ENCODE measurements at places on chromosomes 4 and X. TPM values are rescaled to one million over a fixed set of nuclear protein-coding genes. Genes with fewer than 3 reads are reported as not detected.

DNA sequence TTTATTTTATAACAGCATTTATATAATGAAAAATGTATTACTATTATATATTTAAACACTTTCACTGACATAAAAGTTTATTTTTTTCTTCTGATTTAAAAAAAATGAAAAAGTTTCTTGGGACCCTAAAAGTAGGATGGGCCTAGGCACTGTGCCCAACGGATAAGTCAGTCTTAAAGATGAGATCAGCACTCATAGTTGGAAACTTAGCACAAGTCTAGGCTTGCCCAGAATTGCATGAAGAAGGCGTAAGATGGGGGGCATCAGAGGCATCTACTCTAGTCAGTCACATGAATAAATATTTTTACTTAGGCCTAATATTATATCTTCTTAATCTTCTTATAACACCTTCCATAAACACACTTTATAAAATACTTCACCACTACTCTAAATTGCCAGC, 306.7 kb upstream of the GRID2 start:
- no peak for DNase-seq

GRCh38 chr4:20679951-20680350, 20.3 kb upstream of the PACRGL start:
- no peak for DNase-seq

DNA sequence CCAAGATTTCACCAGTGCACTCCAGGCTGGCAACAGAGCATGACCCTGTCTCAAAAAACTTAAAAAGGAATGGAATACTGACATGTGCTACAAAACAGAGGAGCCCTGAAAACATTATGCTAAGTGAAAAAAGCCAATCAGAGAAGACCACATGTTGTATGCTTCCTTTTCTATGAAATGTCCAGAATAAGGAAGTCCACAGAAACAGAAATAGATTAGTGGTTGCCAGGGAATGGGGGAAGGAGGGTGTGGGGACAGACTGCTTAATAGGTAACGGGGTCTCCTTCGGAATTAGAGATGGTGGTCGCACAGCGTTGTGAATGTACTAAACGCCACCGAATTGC, 30.1 kb upstream of the KIAA0232 start:
- no peak for DNase-seq

GRCh38 chr4:60655356-60655755, 544.8 kb upstream of the ADGRL3 start:
- no peak for DNase-seq

DNA sequence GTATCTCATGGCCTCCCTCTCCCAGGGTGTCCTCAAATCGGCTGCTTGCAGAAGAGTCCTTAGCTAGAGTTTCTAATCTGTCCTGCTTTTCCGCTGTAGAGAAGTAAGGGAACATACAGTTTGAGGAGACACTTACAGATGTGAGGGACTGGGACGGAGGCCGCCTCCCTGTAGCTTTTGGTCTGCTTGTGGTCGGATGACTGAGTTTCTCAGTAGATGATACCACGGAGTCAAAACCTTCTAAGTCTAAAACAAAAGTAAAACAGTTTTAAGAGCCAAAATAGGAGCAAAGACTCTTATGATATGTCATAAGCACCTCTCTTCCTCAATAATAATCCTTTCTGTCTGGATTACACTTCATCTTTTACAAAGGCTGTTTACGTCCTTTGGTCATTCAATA, 34.5 kb upstream of the MAP3K15 start:
- DNase-seq: no peak

DNA sequence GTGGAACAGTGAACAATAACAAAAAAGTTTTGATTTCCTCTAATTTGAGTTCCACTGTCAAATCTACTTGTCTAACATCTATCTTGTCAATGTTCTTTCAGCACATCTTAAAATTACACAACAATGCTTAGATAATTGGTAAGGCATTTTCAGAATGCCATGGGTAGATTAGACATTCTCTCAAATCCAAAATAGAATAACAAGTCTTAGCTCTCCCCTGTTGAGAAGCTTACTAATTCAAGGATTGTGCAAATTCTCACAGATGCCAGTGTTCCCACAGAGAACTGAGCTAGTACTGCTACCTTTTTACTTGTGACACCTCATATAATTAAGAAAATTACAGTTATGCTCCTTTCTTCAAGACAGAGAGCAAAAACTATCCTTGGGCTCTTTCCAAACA, 2442.0 kb downstream of the PCDH7 start:
- DNase-seq: no peak

GRCh38 chr4:71186566-71187403, 152.0 kb upstream of the SLC4A4 start:
- DNase-seq: peak; percentile 79

DNA sequence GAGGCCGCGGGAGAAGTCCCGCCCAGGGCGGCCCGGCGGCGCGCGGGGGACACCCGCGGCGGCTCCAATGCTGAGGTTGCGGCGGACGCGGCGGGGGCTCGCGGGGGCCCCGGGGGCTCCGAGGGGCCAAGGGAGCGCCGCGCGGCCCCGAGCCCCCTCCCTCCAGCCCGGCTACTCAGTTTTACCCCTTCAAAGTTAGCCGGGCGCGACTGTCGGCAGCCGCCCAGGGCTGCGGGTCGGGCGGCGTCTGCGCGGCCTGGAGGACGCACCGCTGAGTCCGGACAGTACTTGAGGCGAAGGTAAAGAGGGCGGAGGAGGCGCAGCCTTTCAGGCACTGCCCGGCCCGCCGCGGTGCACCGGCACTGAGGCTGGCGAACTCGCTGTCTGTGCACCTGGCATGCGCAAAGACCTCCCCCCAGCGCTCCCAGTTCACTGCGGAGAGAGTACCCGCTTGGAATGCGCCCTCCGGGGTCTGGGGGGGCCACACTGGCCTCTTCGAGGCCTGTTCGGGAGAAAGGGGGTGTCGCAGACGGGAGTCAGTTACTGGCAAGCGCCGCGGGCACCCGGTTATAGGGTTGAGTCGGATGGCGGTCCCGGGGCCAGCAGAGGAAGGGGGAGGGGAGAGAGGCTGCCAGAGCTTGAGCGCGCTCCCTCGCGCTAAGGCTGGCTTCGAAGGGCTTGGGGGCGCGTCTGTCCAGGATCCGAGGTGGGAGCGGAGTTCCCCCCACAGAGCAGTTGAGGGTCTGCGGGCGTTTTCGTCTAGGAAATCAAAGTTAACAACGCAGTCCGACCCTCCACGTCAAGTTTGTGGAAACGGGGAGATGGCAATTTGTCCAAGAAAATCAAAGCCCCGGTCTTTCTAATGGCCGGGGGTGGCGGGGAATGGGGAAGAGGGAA, 1.1 kb downstream of the PCDH19 start:
- DNase-seq: no peak

- DNase-seq: no peak
Observed at GRCh38 chr4:58274553-58274952, 1164.4 kb upstream of the IGFBP7 start.

- DNase-seq: no peak
Observed at GRCh38 chrX:98203800-98204199, 1320.1 kb downstream of the RPA4 start.

DNA sequence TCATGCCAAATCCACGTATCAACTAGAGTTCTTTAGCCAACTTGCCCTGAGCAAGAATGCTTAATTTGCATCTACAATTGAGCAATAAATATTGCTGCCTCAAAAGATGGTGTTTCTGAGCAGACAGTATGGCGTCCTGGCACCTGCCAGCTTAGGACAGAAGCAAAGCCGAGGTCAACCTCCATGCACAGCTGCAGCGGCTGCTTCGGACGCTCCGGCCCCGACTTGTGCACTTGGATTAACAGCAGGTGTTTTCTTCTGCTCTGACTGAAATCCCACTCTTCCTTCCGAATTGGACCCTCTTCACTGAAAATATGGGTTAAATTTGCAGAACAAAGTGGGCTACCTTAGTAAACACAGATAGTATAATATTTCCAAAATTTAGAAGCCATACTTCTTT, 215.2 kb upstream of the ETNPPL start:
- DNase-seq: no peak

GRCh38 chr4:16122784-16123183, 39.0 kb upstream of the PROM1 start:
- no peak for DNase-seq

DNA sequence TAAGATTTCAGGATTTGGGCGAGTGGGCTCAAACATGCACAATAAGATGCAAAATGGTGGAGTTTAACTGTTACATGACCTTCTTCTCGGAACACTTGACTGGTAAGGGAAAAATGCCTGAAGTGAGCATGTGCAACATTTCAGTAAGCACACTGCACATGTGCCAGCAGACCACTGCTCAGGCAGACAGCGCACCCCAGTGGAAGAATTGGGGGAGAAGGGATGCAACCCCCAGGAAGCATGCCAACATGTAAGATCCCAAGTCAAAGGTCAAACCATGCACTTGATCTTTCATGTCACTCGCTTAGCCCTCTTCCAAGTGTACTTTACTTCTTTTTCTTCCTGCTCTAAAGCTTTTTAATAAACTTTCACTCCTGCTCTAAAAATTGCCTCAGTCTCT, 256.3 kb downstream of the CENPC start:
- DNase-seq: no peak

- DNase-seq: no peak
Observed at GRCh38 chr4:83658806-83659205, 122.9 kb downstream of the GPAT3 start.

DNA sequence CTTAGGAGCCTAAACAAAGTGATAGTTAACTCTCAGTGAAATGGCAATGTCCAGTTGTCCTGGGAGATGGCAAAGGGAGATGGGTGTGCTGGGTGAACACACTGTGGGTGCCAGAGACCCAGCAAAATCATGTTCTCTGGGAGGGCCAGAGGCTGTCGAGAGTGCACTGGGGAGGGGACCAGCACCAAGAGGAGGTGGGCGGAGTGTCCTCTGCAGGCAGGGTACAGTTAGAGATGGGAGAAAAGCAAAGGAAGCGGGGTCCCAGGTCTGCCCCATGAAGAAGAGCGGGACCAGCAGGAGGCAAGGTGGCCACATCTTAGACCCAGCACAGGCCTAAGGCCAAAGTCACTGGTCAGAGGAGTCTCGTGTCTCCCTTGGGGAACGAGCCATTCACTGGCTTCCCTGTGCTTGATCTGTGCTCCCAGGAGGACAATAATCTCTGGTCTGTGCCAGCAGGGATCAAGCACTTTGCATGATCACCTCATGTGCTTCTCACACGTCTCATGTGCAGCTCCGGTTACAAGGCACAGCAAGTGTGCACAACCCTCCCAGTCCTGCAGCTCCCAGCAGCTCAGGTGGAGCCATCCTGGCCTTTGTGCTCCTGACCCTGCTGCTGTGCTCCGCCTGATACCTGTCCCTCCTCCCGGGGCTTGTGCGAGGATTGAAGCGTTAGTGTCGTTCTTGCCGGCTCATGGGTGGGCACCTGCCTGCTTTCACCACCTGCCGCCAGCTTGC, 100.9 kb downstream of the FAM53A start:
- peak; percentile 38 for DNase-seq

GRCh38 chr4:145735347-145735675, 55.4 kb downstream of the C4orf51 start:
- DNase-seq: no peak

GRCh38 chrX:35023683-35024082, 81.1 kb downstream of the FAM47B start:
- no peak for DNase-seq

DNA sequence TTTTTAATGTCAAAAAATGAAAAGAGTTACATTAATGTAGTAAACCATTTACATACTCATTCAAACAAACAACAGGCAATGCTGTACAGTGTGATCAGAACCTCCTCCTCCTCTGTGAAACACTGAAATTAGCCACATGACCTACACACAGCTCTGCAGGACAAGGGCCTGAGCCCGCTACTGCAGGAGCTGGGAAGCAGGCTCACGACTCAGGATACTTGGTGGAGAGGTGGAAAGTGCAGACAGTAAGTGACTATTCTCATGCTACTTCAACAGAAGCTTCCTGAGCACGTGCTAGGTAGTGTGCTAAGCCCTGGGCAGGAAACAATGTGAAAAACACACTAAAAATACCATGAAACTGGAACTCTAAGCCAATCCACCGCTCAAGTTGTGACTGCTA, 56.8 kb downstream of the TAPT1 start:
- DNase-seq: no peak

DNA sequence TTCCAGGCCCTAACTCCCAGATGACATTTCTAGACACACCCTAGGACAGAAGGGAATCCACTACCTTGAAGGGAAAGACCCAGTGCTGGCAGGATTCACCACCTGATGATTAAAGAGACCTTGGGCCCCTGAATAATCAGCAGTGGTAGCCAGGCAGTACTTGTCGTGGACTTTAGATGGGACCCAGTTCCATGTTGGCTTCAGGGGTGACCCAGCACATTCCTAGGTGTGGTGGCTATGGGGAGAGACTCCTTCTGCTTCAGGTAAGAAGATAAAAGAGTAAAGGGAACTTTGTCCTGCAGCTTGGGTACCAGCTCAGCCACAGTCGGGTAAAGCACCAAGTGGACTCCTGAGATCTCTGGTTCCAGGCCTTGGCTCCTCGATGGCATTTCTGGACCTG, 131.8 kb upstream of the S100G start:
- no peak for DNase-seq

DNA sequence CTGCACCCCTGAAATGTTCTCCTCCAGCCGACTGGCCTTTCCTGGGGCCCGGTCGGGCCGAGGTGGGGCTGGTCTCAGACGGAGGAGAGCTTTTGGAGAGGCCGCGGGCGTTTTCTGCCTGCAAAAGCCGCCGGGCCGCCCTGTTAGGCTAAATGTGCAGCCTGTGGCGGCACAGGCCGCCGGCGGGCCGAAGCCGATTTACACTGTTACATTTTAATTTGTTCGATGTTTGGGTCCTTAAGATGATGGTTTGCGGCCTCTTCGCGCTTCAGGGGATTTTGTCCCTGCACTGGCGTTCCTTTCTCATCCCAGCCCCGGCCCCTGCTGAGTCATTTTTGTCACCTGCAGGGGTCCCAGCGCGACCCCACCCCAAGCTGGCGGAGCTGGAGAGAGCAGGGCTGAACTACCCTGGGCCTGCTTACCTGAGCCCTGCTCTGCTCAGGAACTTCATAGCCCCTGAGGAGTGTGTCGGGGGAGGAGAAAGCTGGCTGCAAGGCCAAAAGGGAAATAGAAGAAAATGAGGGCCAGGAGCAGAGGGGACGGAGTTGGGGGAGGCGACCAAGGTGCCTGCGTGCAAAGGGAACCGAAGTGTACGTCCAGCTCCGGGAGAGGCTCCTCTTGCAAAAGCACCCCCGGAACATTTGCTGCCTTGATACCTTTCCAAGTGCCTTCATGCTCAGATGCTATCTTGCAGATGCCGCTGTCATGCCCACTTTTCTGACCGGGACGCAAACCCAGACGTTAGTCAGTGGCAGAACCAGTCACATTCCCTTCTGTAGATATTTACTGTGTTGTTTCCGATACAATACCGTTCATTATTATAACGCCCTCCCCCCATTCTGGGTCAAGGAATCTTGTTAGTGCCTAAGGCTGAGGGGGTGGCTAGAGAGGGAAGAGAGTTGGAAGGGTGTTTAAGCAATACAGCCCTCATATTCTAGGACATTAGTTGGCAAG, 977 bp upstream of the RBBP7 start:
- DNase-seq: peak; percentile 71

- DNase-seq: no peak
Observed at GRCh38 chr4:17618926-17619325, 4.5 kb downstream of the MED28 start.

GRCh38 chr4:26632916-26633315, 49.0 kb downstream of the TBC1D19 start:
- no peak for DNase-seq

SATL1 gene
- total RNA-seq: 0.19 TPM

CXXC4 gene
- total RNA-seq: 0.96 TPM

CHRDL1 gene
- total RNA-seq: 101 TPM

ZAR1 gene
- not detected for total RNA-seq

ZBTB33 gene
- 12.5 TPM for total RNA-seq

SHROOM3 gene
- total RNA-seq: 105 TPM

LIMCH1 gene
- 9.6 TPM for total RNA-seq

KLB gene
- 0.92 TPM for total RNA-seq

SH3D19 gene
- total RNA-seq: 97.5 TPM

CFAP47 gene
- total RNA-seq: not detected

Measured in mucosa of descending colon (tissue), 3 donors.